ENCODE measurements at places on chromosomes 12 and 14.
A peak's percentile ranks its signal among the peaks of the same experiment; 100 is the strongest.

DNA sequence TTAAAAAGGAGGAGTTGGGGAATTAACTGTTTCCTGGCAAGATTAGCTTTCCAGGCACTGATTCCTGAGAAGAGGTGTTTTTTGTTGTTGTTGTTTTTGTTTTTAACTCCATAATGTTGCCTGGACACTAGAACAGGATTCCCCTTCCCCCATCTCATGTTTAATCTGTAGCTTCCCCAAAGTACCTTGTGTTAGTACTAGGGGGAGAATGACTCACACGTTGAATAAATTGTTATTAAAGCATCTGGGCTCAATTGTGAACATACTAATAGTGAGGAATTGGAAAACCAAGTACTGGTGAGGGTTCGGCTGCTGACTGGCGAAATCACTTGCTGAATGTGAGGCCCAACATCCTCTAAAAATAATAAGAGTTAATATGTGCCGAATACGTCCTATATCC, 1.3 kb upstream of the GNG2 start:
- no peak for DNase-seq

DNA sequence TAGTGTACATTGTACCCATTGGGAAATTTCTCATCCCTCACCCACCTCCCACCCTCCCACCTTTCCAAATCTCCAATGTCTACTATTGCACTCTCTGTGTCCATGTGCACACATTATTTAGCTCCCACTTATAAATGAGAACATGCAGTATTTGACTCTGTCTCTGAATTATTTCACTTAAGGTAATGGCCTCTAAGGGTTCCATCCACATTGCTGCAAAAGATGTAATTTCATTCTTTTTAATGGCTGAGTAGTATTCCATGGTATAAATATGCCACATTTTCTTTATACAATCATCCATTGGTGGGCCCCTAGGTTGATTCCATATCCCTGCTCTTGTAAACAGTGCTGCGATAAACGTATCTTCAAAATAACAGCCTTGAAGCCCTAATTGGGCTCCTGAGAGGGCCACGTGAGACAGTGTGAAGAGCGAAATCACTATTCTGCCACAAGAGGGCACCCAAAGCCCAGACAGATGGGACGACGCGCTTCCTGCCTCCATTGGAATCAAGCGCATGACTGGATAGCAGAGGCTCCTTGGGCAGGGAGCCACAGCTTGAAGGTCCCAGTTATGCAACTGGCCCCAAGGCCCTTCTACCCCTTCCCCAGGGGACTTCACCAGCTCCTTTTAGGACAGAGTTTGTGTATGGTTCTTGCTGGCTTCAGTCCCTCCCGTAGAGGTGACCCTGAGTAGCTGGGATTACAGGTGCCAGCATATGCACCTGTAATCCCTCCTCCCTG, 21.3 kb upstream of the CD27 start:
- DNase-seq = peak; percentile 87

- DNase-seq = no peak
These were observed 119.9 kb downstream of the PHETA1 start for GRCh38 chr12:111249018-111249370.

DNA sequence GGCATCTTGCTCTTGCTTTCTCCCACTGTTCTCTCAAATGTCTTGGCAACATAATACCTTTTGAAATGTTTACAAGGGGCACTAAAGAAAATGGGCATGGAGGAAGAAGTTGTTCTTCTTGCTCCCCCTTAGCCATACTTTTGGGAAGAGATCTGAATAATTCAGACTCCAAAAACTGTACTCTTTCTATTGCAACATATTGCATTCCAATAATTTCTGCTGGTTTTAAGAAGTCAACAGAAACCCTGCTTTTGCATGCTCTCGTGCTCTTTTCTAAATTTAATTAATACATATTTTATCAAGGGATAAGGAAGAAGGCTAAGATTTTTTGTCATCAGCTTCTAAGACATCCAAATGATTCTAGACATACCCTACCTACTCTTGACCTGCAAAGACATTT, 409.9 kb upstream of the SOX5 start:
- no peak for DNase-seq

- DNase-seq = no peak
These were observed 153.5 kb downstream of the DHRS2 start for GRCh38 chr14:23789696-23790095.

GRCh38 chr12:110658878-110659277, 30.0 kb downstream of the HVCN1 start:
- DNase-seq = no peak

- DNase-seq = no peak
These were observed 1.1 kb downstream of the BRI3BP start for GRCh38 chr12:124994437-124994975.

DNA sequence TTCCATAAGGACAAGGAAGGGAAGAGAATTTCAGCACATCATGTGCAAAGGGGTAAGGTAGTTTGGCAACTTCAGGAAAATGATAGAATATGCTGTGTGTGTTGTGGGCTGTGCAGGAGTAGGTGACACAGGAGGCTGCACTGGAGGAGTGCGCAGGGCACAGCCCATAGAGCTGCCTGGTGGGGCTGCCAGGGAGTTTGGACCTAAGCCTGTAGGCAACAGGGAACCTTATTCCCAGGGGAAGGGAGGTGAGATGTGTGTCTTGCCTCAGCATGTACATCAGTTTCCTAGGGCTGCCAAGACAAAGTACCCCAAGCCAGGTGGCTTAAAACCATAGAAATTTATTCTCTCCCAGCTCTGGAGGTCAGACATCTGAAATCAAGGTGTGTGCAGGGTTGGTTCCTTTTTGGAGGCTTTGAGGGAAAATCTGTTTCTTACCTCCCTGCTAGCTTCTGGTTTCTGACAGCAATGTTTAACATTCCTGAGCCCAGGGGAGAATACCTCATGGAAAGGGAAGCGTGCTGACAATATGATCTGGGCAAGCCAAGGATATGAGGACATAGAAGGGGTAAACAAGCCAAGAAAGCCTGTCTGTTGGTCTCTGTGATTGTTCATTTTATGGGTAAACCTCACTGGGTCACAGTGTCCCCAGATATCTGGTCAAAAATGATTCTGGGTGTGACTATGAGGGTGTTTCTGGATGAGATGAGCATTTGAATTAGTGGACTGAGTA, 174.0 kb upstream of the NTF3 start:
- no peak for DNase-seq

DNA sequence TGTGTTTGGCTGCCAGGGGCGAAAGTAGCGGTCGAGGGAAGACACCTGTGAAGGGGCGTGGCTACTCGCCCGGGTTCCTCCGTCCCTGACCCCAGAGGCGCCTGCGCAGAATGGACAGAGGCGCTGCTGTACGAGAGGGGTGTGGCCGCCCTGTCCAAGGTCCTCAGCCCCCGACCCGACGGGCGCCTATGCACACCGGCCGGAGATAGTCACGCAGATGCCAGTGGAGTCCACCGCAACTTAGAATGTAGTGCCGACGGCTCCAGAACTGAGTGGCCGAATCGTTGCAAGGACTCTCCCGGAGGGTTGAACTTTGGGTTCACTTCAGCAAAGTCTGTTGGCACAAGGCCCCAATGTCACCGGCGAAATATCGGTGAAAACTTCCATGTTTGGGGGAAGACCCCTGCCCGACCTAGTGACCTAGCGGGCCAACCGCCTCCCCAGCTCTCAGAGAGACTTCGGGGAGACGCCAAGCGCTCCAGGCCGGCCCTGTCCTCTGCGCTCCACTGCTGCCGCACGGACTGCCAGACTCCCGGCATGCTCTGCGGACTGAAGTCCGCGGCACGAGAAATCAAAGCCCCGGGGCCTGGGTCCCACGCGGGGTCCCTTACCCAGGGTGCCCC, 541 bp upstream of the RNU6-7 start:
- peak; percentile 97 for DNase-seq

- DNase-seq = no peak
These were observed 75.0 kb downstream of the RFLNA start for GRCh38 chr12:124369827-124370378.

DNA sequence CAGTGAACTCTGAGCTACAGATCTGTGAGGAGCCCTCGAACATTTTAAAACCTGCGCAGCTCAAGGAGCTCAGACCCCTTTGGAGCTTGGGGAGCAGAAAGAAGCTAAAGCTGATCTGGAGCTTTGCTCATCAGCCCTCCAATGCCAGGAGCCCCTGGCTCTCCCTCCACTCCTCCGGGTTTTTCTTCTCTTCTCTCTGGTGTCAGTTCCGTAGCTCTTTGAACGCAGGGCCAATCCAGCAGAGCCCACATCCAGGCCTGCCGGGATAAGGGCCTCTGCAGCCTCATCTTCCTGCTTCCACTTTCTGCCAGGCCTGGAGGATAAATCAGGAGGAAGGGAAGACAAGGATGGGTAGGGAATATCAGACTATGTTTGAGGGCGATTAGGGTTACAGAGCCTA, 6.0 kb downstream of the HOXC4 start:
- DNase-seq = no peak

- no peak for DNase-seq
These were observed 137.3 kb upstream of the RTL1 start for GRCh38 chr14:101040538-101041442.

- no peak for DNase-seq
These were observed 14.8 kb downstream of the PRKAB1 start for GRCh38 chr12:119682639-119683252.

GRCh38 chr14:101474563-101475455, 86.5 kb upstream of the DIO3 start:
- DNase-seq = no peak

GRCh38 chr14:92225731-92226130, 97.2 kb upstream of the SLC24A4 start:
- DNase-seq = no peak

DNA sequence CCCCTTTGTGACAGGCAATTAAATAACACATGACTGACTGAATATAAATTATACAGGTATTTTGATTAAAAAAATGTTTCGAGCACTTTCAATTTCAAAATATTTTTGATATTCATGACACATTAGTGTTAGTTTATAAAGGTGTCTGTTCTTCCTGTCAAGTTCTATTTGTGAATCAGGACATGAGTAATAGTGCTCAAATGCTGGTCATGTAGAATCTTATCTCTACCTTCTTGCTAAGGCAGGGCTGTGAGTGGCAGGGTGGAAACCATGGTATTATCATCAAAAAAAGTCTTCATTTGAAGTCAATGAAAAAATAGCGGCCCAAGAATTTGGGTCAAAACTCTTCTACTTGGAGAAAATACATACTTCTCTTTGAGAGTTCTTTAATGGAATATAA, 250.2 kb downstream of the DACT1 start:
- no peak for DNase-seq

DNA sequence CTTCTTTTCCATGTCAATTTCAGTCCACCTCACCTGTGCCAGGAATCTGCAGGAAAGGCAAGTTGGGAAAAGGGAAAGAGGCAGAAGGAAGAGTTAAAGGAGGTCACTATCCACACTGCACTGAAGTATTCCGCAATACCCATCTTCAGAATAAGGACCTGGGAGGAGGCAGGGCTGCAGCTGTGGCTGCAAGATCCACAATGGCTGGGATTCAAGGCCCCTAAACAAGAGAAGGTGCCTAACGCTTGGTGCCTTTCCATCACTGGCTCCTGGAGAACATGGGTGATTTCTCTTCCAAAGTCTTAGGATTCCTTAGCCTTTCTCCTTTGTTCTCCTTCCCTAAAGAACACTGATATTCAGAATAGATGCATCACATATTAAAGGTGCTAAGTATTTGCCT, 204.0 kb downstream of the GRIN2B start:
- no peak for DNase-seq

DNA sequence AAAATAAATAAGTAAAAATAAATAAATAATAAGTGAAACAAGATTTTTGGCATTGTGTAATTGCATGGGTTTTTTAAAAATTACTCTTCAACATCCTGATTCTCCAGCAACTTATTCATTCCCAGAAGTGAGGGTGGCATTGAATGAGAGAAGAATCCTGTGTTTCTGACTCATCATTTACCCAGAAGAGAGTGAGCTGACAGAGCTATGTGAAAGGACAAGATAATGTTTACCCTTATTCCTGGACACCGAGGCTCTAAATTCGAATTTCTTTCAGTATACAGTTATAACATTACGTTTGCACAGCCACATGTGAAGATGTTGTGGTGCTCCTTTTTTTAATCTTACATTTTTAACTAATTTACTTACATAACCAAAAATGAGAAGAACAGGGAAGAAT, 36.4 kb downstream of the BBS10 start:
- no peak for DNase-seq

- no peak for DNase-seq
These were observed 37.5 kb downstream of the EAPP start for GRCh38 chr14:34502001-34502400.

DNA sequence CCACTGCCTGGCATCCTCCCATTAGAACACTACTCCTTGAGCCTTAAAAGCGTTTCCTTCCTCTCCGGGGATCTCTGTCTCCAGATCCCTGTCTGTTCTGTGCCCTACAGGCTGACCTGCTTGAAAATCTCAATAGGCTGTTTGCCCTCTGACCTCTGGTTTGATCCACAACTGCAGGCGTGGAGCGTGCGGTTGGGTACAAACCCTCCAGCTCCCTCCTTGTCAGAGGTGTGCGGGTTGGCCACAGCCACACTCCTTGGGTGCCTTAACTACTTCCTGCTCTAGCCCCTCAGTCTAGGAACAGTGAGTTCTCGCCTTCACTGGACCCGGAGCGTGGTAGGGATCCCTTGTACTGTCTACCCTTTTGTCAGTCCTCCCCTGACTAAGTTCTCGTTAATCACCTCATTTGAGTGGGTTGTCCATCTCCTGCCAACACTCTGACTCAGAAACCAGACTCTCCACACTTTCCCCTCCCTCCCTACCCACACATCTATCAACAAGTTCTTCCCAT, 33.1 kb downstream of the CMKLR1 start:
- DNase-seq = no peak

- DNase-seq = no peak
These were observed 40.9 kb upstream of the RHOJ start for GRCh38 chr14:63163306-63163705.

GRCh38 chr12:66941150-66941549, 262.3 kb upstream of the GRIP1 start:
- no peak for DNase-seq

DNA sequence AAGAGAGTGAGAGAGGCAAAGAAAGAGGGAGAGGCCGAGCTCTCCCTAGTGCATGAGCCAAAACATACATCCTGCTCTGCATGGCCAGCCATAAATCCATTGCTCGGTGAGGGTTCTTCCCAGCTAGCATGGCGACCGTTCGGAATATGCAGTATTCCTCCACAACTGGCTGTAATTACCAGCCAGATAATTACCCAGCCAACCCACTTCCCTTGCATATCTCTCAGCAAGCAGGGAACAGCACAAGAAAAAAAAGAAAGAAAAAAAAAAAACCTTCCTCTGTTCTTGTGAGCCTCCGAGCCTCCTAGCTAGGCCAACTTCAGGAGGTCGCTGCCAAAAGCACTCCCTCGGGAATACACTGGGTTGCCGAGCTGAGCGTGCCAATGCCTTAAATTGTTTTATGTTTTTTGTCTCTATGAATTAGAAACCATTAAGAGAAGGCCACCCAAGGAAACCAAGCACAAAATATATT, 567.9 kb downstream of the MED13L start:
- no peak for DNase-seq
